H1 (cell line): ENCODE measurements at places on chromosomes 6 and 20. TPM values are rescaled to one million over a fixed set of nuclear protein-coding genes. Genes with fewer than 3 reads are reported as not detected.

The BRPF3 gene
- 37.5 and 42.3 TPM in 2 replicates for total RNA-seq

The TREM2 gene
- total RNA-seq, result not detected in 2 replicates

The RSPH4A gene
- 0.52 and 0.59 TPM in 2 replicates for total RNA-seq

The TFAP2D gene
- not detected in 2 replicates for total RNA-seq

The TMEM74B gene
- total RNA-seq, result 2.8 and 4.0 TPM in 2 replicates

The ASIP gene
- total RNA-seq, result not detected in 2 replicates

The PLCB1 gene
- total RNA-seq, result 8.6 and 9.1 TPM in 2 replicates

The SAPCD1 gene
- 3.4 and 5.9 TPM in 2 replicates for total RNA-seq

The MRPS18A gene
- 48.3 and 52.1 TPM in 2 replicates for total RNA-seq

DNA sequence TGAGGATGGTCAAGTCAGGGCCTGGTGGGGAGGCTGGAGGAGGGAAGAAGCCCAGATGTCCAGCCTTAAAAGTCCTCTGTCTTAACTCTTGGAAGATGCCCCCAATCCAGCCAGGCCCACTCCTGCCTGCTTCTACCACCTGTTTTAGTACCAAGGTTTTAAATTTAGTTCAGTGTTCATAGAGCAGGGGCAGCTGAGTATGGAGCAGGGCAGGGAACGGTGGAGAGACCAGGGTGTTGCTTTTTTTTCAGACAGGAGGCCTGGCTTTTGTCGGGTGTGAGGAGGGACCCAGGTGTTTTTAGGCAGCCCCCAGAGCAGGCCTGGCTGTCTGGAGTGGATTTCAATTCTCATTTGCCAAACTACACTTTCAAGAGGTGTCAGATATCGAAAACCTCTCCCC, 278.8 kb downstream of the CDC5L start:
- no peak for DNase-seq

DNA sequence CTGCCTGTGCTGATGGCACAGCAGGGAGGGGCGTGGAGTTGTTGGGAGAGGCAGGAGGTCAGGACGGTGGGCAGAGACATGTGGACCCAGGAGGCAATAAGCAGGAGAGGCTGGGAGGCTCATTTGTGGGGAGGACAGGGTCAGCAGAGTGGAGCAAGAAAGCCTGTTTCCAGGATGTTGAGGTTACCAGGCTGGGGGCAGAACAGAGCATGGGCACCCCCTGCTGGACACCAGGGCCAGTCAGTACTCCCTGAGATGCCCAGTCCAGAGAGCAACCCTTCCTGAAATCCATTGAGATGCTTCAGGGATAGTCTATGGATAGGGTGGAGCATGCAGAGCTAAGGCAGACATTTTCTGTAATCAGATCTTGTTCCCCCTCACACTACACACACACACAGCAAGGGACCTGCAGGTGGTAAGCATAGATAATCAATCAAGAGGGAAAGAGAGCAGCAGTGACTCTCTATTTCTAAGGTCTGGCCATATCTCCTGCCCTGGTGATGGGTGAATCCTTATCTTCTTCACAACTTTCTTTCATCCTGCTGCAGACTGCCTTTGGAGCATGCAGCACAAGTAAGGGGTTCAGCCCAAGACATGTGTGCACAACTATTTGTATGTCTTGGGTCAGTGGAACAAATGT, 41.7 kb downstream of the MOCS1 start:
- DNase-seq, result peak; percentile 17

- no peak for DNase-seq
These were observed 197.1 kb upstream of the RIN2 start for GRCh38 chr20:19560881-19561480.

- no peak for DNase-seq
These were observed 68.9 kb upstream of the FAM184A start for GRCh38 chr6:119147101-119148053.

DNA sequence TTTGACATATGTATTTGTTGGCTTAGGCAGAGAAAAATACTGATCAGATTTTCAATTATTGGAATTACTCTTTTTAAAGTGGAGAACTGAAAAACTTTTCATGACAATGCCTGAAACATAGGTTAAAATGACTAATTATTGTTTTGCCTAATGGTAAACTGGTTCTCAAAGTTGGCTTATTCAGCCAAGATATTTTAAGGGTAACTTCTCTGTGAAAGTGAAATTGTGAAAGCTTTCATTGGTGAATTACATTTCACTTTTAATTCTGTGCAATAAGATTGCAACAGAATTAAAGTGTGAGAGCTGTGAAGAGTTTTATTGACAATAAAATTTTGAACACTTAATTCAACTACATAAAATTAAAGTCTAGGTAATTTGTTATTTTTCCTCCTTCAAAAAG, 24.5 kb downstream of the KIAA0408 start:
- no peak for DNase-seq

GRCh38 chr6:47752801-47753200, 29.0 kb upstream of the OPN5 start:
- DNase-seq, result no peak

GRCh38 chr20:10077886-10078285, 43.1 kb downstream of the ANKEF1 start:
- DNase-seq, result no peak

DNA sequence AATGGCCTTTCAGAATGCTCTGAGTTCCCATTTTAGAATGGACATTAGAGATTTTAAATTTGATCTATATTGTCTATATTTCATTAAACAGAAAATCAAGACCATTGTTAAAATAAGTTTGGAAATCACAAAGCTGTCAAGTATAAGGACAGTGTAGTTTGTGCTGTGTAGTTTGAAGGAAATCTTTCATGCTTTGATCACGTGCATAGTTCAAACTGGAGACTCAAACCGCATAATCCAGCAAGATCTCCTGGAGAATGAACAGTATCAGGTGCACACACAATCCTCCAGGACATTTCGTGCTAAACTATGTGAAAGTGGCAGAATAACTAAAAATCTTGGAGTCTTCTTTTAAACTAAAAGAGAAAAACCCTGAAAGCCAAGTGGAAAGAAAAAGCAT, 60.8 kb upstream of the TBXT start:
- DNase-seq, result no peak

- no peak for DNase-seq
These were observed 26.8 kb upstream of the CRIP3 start for GRCh38 chr6:43335469-43335868.

GRCh38 chr6:40735121-40735520, 148.0 kb upstream of the LRFN2 start:
- DNase-seq, result no peak

DNA sequence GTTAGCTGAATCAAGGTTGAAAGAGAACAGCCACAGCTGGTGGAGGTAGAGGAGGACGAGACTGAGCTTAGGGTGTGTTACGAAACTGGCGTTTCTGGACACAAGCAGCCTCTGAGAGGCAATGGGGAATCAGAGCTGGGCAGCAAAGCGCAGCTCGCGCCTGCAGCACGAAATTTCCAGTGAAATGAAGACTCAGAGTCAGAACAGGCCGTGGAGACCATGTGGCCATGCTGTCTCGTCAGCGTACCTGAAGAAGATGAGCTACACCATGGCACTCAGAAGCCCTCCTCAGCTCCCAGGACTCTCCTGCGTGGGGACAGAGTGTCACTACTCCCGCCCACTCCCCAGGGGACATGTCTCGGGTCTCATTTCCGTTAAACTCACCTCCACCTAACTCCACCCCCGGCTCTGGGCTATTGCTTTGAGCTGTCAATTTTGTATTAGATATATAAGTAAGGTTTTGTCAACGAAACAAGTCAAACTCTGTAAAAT, 256.9 kb downstream of the ERMARD start:
- DNase-seq, result no peak

- no peak for DNase-seq
These were observed 166.5 kb downstream of the MTHFD1L start for GRCh38 chr6:151032034-151032433.

GRCh38 chr20:47868744-47869143, 83.5 kb upstream of the SULF2 start:
- no peak for DNase-seq

DNA sequence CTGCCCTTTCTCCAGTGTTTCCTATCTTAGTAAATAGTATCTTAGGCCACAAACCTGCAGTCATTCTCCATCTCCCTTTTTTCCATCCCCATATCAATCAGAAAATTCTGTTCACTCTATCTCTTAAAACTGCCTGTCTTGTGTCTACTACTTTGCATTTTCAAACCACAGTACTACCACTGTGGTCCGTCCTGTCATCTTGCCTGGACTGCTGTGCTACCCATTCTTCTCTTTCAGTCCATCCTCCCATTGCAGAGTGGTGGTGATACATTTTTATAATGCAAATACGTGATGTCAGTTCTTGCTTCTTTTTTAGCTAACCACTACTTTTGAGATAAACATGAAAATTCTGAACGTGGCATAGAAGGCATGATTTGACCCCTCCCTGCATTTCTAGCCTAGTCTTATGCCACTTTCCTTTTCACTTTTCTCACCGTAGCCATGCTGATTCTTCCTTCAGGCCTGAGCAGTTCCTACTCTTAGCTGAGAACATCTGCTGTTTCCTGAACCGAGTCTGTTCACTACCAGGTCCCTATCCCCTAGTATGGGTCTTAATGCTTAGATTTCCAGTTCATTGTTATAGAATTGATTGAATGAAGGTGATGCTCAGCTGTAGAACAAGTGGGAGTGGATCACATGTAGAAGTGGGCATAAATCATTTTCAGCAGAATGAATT, 13.8 kb downstream of the TBPL1 start:
- DNase-seq, result no peak

GRCh38 chr6:86712039-86712438, 225.3 kb upstream of the HTR1E start:
- DNase-seq, result no peak

DNA sequence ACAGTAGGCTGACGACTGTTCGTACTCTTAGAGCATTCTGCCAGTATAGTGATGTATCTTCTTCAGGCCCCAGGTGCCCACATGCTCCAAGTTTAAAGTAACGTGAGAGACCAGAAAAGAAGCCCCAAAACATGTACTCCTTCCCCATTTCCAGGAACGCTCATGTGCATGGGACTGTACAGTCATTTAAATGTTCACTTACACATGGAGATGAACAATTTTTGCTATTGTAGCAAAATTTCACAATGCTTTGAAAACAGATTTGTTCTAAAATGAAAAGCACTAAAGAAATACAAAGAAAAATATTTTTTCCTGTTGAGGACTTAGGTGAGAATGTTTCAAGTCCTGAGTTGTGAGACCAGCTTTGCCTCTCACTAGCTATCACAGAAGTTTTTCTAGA, 269.3 kb upstream of the PRDM1 start:
- no peak for DNase-seq

DNA sequence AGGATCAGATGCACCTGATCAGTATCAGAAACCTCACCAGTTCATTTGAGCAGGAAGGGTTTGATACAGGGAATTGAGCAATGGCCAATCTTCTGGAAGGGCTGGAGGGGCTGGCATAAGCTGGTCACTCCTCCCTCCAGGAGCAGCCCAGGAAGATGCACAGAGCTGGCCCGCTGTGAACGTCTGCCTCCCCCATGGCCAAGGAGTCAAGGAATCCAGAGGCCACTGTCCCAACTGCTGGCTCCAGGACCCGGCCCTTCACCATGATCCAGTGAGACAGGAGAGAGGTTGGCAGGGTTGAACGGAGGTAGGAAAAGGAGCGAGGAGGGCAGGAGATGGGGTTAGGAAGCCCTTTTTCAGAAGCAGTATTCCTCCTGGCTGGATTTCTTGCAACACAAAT, 113.9 kb upstream of the CST7 start:
- DNase-seq, result no peak

- DNase-seq, result no peak
These were observed 16.3 kb downstream of the NCOA5 start for GRCh38 chr20:46073443-46073842.

- no peak for DNase-seq
These were observed 78.1 kb downstream of the CFAP61 start for GRCh38 chr20:20130399-20130798.

GRCh38 chr6:159446340-159446739, 246.7 kb downstream of the SOD2 start:
- DNase-seq, result no peak

GRCh38 chr20:33539129-33539528, 49.2 kb downstream of the CBFA2T2 start:
- no peak for DNase-seq

GRCh38 chr20:35307666-35308653, 15.7 kb upstream of the FAM83C start:
- DNase-seq, result no peak

- peak; percentile 27 for DNase-seq
These were observed 25.9 kb downstream of the PYGB start for GRCh38 chr20:25273541-25274358.

DNA sequence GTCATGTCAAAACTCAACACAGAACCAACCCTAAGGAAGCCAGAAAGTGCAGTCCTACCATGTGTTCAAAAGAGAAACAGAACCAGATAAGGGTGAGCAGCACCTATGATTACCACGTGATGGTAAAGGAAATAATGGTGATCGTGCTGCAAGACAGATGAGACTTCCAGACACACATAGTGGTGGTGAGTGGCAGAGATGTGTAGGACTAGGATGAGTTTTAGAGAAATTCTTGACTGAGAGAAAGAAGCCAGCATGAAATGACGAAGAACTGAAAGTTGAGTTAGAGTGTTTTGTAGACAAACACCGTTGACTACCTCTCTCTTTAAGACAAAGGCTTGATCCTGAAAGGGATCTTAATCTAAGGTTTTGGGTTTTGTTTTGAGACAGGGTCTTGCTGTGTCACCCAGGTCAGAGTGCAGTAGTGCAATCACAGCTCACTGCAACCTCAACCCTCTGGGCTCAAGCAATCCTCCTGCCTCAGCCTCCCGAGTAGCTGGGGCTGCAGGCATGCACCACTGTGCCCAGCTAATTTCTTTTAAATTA, 10.6 kb upstream of the BTBD9 start:
- no peak for DNase-seq

- no peak for DNase-seq
These were observed 31.4 kb downstream of the TSHZ2 start for GRCh38 chr20:53003420-53004154.

DNA sequence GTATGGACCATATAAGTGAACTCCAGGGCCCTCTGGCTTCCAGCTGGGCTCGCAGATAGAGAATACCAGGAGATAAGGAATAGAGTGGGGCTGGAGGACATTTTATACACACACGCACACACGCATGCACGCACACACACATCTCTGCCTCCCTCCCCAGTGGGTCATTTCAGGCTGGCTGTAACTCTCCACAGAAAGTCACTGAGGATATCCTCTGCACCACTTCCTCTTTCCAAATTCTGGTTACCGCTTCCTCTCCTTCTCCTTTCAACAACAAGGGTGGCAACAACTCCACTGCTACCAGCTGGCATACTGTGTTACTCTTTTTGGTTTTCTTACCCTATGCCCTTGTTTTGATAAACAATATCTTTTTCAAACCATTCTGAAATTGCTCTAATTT, 280.2 kb downstream of the COL12A1 start:
- no peak for DNase-seq

DNA sequence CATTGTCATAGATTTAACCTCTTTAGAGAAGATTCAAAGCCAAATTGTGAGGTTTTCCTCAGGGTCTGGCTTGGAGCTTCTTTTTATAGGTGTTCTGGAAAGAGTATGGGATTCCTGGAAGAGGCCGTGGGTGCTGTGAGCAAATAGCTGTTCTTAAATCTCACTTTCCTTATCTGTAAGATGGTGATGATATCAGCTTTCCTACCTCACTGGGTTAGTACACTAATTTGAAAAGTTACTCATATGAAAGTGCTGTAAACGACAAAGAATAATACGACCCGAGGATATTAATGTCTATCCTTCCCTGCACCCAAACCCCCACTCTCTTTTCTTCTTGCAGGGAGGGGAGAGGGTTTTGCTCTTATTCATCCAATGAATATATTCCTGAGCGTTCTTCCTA, 116.9 kb upstream of the ENPP5 start:
- no peak for DNase-seq
